ENCODE measurements at places on chromosomes 4 and X.

GRCh38 chrX:12240491-12240890 lies 102.2 kb downstream of the FRMPD4 start:
- no peak for DNase-seq

- no peak for DNase-seq
Observed at GRCh38 chr4:77010841-77011354, 61.3 kb downstream of the SEPTIN11 start.

GRCh38 chr4:122749704-122750454 lies 17.4 kb downstream of the BBS12 start:
- DNase-seq, result no peak

DNA sequence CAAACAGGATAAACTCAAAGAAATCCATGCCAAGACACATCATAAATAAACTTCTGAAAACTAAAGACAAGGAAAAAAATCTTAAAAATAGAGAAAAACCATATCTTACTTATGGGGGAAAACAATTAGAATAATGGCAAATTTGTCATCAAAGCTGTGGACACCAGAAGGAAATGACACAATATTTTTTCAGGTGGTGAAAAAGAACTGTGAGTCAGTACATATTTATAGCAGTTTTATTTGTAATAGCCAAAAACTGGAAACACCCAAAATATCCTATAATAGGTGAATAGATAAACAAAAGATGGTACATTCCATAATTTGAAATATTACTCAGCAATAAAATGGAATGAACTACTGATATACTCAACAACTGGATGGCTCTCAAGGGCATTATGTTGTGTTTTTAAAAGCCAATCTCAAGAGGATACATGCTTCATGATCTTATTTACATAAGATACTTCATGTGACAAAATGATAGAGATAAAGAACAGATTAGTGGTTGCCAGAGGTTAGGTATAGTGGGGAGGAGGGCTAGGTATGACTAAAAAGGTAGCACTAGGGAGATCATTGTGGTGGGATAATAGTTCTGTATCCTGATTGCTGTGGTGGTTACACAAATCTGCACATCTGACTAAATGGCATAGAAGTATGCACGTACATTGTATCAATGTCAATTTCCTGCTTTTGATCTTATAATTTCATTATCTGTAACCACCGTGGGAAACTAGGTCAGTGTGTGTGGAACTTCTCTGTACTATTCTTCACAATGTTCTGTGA lies 191.9 kb downstream of the PPP1R2C start:
- DNase-seq, result no peak

- DNase-seq, result no peak
Observed at GRCh38 chr4:98663226-98664006, 5.0 kb upstream of the TSPAN5 start.

GRCh38 chrX:40303256-40304077 lies 205.7 kb upstream of the BCOR start:
- no peak for DNase-seq

DNA sequence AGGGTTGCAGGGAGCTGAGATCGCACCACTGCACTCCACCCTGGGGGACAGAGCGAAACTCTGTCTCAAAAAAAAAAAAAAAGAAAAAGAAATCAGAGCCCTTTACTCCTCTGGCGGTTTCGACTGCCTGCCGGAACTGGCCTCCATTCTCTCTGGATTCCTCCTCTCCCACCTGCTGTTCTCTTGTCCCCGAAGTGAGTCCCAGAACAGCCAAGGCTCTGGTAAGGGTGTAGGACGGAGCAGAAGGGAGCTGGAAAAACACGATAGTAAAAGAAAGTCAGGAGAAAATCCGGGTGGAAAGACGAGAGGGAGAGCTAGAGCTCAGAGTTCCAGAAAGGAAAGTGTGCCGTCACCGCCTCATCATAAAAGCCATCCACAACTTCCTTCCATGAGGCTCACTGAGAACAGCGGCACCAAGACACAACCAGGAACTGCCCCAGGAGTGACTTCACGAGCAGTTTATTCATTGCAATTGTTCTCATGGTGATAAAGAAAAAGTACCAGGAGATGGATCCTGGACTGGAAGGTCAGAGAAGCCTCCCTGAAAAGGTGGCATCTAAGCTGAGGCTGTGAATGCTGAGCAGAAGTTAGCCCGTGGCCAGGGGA lies 12.3 kb downstream of the TLR3 start:
- no peak for DNase-seq

DNA sequence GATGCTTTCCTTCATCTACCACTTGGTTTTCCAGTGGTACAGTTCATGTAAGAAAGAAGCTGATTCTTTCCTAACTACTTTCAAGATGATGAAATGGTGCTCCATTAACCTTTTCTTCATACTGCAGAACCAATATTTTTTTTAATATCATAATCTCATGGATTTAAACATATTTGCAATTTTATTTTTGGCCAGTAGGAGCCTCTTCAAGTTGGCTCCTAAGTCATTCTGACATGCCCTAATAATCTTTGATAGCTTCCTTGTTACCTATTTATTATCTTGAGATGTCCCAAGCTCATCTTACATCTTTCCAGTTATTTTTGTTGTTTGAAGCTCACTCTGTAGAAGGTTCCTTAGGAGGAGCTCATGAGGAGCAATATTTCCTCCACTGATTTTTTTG lies 170.2 kb downstream of the APBB2 start:
- DNase-seq, result no peak

GRCh38 chrX:9430346-9430921 lies 34.4 kb upstream of the TBL1X start:
- no peak for DNase-seq

DNA sequence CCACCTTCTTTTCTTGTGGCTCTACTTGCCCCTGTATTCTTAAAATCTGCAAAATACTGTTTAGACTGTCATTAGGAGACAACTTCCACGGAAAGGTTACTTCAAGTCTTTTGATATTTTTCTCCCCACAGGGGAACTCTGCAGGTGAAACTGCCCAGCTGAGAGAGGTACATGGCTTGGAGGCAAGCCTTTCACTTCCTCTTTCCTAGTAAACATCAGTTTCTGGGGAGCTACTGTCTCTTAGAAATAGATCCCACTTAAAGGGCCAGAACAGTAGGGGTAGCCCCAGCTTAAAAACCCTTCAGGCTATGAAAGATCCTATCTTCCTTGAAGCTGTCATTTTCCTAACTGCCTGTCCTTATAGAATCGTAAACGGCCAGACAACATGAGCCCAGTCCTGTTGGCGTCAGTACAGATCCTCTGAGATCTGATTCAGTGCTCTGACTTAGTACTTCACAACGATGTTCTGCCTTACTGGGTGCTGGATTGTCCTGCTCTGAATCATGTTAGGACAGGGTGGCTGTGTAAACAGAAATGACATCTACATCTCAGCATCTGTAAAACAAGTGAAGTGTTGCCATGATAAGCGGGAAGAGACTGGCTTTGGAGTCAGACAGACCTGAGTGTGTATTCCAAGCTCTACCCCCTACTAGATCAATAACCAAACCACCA lies 102.1 kb downstream of the ITIH6 start:
- no peak for DNase-seq

- DNase-seq, result no peak
Observed at GRCh38 chr4:125116431-125116830, 198.3 kb upstream of the FAT4 start.

DNA sequence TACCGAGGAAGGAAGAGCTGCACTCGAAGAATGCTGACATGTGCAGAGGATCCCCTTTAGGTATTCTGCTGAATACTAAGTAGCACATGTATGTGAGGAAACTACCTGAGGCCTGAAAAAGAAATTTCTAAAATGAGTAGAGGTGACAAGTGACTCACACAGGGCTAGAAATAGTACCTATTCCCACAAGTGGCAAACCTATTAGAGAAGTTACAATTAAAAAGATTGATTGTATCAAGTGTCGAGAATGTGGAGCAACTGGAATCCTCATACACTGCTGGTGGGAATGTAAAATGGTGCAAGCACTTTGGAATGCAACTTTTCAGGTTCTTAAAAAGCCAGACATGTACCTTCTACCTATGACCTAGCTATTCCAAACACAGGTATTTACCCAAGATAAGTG lies 47.4 kb downstream of the CCSER1 start:
- no peak for DNase-seq

GRCh38 chr4:37922328-37922727 lies 31.4 kb downstream of the TBC1D1 start:
- DNase-seq, result no peak

- no peak for DNase-seq
Observed at GRCh38 chrX:141668371-141668770, 30.2 kb downstream of the SPANXD start.

- DNase-seq, result no peak
Observed at GRCh38 chr4:78345237-78345636, 206.3 kb upstream of the ANXA3 start.

DNA sequence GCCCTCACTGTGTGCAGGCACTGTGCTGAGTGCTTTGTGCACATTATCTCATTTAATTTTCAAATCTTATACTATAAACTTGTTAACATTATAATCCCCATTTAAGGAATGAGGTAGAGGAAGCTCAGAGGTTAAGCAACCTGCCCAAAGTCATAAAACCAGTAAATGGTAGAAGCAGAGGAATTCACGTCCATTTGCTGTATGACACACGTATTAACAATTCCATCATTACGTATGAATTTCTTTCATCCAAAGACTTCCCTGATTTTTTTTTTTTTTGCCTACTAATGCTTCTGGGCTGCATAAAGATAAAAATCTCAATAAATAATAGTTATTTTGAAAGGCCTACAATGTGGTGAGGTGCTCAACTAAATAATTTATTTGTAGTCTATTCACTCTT lies 64.5 kb upstream of the H2AZ1 start:
- no peak for DNase-seq

DNA sequence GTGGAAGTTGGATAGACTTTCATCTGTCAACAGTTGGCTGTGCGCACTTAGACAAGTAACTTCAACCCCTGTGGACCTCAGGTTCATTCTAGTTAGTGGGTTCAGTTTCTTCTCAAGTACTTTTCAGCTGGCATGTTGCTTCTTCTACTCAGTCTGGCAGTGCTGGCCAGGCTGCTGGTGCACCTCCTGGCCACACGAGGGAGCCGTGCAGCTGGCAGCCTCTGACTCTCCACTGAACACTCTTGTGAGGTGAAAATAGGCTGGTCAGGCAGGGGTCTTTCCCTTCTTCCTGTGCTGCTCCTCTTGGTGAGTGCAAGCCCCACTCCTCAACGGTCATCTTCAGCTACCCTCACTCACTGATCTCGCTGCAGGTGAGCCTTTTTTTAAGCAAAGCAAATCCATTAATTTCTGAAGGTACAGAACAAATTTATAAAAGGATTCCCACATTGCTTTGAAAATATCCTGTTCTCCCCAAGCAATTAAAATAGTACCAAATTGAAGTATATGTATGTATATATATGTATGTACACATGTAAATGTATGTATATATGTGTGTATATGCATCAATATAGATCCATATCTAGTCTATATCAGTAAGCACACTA lies 30.6 kb downstream of the LONRF3 start:
- DNase-seq, result peak; percentile 3

DNA sequence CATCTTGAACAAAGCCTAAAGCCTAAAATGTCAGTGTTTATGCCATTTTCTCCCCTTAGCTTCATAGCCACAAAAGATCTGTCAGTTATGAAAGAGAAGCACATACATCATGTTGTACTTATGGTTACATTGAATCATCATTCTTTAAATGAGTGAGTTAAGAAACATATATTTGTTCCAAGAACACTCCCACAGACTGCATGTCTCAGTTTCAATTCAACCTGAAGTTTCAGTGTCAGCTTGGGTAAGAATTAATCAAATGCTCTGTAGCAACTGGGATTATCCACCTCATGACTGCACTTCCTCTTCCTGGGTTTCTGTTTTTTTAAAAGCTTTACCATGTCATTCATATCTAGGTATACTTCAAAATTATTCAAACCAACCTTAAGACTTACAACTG lies 3.9 kb upstream of the TMPRSS11B start:
- DNase-seq, result no peak

DNA sequence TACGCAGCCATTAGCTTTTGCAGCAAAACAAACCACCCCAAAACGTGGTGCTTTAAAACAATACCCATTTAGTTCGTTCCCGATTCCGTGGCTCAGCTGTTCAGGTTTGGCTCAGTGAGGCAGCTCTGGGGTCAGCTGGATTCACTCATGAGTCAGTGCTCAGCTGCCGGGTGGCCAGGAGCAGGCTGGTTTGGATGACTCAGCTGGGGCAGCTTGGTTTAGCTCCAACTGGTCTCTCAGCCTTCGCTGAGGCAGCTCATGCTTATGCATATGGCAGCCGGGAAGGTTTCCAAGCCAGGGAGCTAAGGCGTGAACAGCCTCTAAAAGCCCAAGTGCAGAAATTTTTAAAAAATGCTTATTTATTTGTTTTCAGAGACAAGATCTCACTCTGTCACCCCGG lies 13.3 kb upstream of the CD99 start:
- DNase-seq, result no peak

- no peak for DNase-seq
Observed at GRCh38 chrX:19624739-19625138, 109.4 kb upstream of the MAP3K15 start.

DNA sequence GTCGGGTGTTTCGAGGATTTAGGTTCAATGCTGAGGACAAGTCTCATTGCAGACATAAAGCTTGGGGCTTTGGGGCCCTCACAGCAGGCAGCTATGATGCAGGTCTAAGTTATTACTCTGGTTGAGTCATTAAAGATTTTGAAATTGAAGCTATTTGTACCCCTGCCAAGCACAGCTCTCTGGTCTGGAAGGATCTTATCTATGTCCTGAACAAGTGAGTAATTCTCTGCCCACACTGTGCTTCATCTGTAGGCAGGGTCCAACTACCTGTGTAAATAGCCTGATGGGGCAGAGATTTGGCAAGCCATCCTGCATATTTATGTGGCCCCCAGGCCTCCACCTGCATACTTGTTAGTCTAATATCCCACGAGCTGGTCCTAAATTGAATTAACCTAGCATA lies 41.4 kb upstream of the MAGEA4 start:
- no peak for DNase-seq

GRCh38 chrX:6262959-6263358 lies 34.3 kb upstream of the NLGN4X start:
- DNase-seq, result no peak

DNA sequence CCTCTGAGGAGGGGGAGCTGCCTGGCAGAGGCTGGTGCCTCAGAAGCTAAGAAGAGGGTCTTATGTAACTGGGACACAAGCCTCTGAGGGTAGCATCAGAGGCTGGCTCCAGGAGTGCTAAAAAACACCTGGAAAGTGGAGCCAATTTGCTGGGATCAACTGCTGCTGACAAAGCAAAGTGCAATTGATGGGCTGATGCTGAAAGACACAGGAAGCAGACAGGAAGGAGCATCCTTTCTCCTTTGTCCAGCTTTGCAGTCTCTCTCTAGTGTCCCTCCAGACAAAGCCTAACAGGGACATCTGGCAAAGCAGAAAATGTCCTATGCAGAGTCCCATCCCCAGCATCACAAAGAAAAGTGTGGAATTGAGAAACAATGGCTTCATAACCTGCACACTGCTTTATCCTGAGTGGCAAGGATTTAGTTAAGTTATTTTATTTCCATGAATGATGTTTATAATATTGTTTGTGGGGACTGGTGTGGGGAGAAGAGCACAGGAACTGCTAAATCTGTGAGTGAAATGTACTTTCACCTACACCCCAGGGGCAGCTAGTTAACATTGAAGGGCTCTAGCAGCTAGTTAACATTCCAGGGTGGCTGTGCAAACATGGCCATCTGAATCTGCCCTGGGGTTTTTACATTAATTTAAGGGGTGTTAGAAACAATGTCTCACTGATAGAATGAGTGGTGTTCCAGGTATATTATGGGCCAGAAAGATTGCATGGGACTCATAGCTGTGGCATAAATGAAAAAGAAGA lies 25.6 kb upstream of the MBTPS2 start:
- DNase-seq, result no peak

Data from stimulated activated CD4-positive, alpha-beta T cell treated with anti-CD3 and anti-CD28 coated beads, Interleukin-15, amount 100 ng/mL, for 1 hour (primary cell).